ENCODE measurements at places on chromosomes 6 and 20.

- no peak for DNase-seq
These were observed 42.7 kb upstream of the CLDN20 start for GRCh38 chr6:155221086-155221485.

DNA sequence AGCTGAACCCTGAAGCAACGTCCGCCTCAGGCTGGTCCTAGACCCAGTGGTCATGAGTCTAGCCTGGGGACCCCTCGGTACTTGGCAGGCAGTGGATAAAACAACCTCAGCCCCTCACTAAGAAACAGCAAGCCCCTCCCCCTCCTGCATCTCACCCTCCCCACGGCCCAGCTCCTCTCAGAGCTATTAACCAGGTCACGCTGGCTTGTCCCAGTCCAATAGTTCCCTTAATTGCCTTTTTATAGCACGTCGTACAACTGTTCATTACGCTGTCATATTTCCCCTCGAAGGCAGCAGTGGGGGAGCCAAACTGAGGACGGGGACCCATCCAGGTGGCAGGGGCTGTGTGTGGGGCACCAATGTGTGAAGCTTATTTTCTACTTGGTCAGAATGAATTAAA is 8.6 kb upstream of the SLC32A1 start:
- no peak for DNase-seq

DNA sequence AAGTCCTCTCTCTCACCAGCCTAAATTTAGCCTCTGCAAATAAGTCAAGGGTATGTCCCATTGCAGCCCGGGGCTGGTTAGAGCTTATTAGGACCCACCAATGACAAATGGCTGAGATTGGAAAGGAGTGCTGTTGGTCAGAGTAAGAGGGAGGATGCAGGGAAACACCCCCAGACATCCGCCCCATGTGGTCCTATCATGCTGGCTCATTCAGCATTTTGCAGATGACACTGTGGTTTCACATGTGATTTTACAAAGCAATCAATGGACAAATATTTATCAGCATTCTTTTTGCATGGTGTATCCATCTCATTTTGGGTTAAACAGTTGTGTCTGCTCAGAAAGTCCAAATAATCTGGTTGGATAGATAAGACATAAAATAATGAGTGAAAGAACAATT is 152.2 kb upstream of the EXOC2 start:
- DNase-seq = no peak

GRCh38 chr20:49345524-49345923 is 67.7 kb upstream of the ZNFX1 start:
- DNase-seq = no peak

- DNase-seq = no peak
These were observed 28.8 kb upstream of the SYNJ2 start for GRCh38 chr6:157952861-157953351.

- no peak for DNase-seq
These were observed 52.6 kb upstream of the CEP162 start for GRCh38 chr6:84280030-84280429.

GRCh38 chr20:53224851-53225250 is 252.7 kb downstream of the TSHZ2 start:
- no peak for DNase-seq

Data from NCI-H510A (cell line).